ENCODE measurements at places on chromosomes 3 and 15.

GRCh38 chr15:77416148-77416455 is 3.8 kb downstream of the PEAK1 start:
- DNase-seq, result peak; percentile 75

GRCh38 chr15:89463113-89463512 is 33.3 kb downstream of the RHCG start:
- DNase-seq, result no peak

DNA sequence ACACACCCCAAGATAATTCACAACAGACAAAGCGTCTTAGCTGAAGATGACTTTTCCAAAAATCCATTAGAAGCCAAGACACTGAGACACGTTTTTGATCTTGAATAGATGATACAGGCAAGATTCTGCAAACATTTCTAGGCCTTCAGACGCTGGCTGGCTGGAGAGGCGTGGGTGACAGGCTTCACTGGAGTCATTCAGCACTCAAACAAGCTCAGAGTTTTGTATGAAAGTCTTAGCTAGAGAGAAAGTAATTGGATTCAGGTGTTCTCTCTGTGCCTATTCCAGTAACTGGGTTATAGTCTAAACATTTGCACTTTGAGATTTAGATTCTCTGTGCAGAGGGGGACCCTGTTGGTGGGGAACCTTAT is 147.7 kb upstream of the BHLHE40 start:
- no peak for DNase-seq

DNA sequence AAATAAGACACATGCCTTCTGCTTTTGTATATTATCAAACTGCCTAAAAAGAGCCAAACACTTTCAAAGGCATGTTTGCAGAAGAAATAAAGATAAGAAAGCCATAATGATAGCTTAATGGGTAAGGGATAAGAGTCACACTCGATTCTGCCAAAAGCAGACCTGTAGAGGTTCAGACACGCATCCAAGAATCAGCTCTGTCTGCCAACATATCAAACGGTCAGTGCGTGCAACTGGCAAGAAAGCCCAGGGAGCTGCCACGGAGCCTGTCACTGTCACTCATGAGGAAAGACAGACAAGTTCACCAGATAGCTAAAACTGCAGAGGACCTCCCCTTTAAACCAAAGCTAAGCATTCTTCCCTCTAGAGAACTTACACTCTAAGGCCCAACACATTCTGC is 23.2 kb downstream of the DCP1A start:
- no peak for DNase-seq

DNA sequence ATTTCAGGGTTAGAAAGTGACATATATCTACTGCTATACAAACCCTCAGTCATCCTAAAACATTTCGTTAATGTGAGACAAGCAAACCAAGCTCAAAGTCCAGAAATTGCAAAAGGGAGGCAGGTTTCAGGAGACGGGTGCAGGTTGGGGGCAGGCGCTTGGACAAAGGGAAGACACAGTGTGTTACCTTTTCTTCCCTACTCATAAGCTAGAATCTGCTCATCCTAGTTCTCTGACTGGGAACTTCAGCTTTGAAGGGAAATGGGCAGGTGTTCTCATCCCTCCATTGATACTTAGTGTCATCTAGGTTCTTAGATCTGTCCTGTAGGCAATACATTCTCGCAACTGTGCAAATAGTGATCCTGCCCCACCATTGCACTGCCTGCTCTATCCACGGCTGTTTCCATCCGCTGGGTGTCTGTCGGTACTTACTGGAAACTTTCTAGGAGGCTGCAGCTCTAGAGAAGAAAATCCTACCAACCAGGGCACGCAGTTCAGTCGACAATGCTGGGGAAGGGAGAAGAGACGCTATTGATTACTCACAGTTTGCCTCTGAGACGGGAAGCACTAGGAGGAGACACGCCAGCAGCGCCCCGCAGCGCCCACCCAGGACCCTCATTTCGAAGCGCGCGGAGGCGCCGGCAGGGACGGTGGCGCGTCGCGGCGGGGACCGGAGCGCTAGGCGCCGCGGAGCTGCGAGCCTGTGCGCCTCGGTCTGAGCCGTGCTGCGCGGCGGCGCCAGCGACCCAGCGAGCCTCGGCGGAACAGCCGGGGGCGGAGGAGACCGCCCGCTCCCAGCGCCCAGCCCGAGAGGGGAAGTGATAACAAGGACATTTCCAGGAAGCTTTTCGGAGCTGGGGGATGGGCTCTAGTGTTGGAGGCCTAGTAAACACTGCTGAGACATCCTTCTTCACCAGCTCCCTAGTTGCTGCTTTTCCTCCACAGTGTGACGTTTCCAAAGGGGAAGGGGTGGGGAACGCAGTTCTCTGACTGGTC is at the start of gene PROS1:
Gene PROS1 (minus strand): TSS at position 766 of the 996 bp plus-strand sequence. CDS start 147 bp downstream, at position 619.
- peak; percentile 70 for DNase-seq

DNA sequence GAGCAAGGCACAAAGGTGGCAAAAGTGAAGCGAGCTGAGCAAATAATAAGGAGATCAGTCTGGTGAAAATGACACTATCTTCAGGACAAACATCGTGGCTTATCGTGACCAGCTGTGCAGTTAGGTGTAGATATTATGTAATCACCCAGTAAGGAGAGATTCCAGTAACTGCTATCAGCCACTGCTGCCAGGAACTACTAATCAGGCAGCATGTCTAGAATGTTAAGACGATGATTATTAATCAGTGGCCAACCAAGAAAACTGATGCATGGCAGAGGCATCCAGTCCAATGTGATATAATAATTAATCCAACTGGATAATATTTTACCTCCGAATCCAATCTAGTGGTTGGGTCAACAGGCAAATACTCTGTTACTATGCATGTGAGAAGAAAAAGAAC is 252.7 kb upstream of the ZPLD1 start:
- no peak for DNase-seq

DNA sequence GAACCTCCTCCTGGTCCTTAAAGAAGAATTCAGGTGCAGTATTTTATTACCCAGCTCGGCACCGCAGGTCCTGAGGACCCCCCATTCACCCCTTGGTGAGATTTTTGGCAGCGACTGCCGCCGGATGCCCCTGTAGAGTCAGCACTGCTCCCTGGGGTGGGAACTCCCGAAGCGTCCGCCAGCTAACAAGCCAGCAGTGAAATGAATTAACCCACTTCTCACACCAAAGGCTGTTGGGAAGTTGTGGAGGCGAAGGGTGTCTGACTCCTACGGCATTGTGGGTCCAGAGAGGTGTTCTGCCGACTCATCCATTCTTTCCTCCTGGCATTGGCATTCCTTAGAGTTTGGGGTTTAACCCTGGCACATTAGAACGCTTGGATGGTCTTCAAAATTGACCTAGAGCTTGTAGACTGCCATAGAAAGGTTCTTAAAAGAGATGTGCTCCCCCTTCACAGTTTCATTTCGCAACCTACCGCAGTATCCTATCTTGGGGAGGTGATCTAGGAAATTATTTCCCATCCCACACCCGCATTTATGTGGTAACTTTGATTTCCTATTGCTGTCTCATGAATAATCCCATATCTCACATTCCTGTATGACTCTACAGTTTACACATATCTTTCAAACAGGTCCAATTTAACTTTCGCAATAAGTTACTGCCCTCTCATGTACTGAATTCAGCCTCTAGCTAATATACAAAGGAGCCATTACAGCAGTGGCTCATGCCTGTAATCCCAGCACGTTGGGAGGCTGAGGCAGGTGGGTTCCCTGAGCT is 879 bp upstream of the EIF5A2 start:
- no peak for DNase-seq

GRCh38 chr3:81439108-81439507 is 322.3 kb downstream of the GBE1 start:
- DNase-seq, result no peak

DNA sequence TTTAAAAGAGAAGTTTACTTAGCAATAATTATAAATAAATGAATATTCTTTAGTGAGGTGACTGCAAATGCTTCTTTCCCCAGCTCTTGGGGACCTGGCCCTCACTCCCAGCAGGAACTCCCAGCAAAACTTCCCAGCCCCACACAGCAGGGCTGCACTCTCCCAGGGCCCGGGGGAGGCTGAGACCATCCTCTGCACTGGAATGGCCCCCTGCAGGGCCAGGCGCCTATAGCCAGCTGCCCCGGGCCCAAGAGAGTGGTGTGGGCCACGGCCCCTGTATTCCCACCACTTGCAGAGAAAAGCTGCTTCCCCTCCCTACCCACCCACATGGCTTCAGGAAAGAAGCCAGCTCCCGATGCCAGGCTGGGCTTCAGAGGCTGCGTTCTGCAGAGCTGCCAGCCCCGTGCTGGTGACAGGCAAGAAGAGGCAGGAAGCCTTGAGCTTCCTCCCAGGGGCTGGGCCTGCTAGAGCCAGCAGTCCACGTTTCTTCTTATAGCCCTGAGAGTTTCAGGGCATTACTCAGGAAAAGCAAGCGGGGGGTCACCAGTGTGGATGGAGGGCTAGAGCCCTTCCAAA is 20.0 kb downstream of the IDH2 start:
- DNase-seq, result no peak

DNA sequence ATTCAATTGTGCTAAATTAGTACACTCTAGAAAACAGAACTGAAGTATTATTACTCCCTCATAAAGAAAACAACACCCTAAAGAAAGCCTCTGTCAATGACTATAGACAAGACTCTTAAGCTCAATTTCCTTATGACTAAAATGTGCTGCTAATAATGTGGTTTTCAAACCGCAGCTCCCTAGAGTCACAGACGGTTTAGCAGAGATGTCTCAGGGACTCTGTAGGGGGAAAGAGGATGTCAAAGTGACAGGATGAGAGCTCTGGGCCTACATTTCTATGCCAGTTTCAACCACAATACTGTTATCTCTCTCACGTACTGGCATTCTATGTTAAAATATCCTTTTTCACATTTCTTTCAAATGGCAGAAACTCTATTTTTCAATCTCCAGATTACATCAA is 37.6 kb upstream of the WDR49 start:
- DNase-seq, result no peak

DNA sequence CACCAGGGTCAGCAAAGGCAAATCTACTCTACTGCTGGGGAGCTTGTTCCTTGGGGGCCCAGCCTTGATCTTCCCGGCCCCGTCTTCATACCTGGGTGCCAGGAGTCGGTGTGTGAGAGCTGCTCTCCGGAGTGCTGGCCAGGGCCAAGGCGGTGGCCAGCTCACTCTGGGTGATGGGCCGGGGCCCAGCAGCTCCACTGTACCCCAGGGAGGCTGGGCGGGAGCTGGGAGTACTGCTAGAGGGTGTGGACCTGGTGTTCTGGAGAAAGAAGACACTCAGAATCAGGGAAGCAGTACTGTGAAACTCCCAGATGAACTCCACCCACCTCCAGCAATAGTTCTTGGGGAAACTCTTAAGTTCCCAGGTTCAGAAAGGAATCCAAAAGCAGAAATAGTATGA is 11.9 kb downstream of the UBL7 start:
- no peak for DNase-seq

- DNase-seq, result no peak
Observed at GRCh38 chr3:152642658-152643057, 192.3 kb upstream of the P2RY1 start.

- DNase-seq, result no peak
Observed at GRCh38 chr3:177374323-177374722, 177.0 kb upstream of the TBL1XR1 start.

- DNase-seq, result no peak
Observed at GRCh38 chr15:93202405-93202804, 113.4 kb upstream of the RGMA start.

All from inflammatory macrophage treated with lipopolysaccharide for 1 hour (primary cell).